Left lobe of liver (tissue), 2 donors: ENCODE measurements at places on chromosomes 3 and 15. TPM values are rescaled to one million over a fixed set of nuclear protein-coding genes. Genes with fewer than 3 reads are reported as not detected.

- DNase-seq = no peak
These were observed 211.5 kb upstream of the TP63 start for GRCh38 chr3:189419683-189420082.

DNA sequence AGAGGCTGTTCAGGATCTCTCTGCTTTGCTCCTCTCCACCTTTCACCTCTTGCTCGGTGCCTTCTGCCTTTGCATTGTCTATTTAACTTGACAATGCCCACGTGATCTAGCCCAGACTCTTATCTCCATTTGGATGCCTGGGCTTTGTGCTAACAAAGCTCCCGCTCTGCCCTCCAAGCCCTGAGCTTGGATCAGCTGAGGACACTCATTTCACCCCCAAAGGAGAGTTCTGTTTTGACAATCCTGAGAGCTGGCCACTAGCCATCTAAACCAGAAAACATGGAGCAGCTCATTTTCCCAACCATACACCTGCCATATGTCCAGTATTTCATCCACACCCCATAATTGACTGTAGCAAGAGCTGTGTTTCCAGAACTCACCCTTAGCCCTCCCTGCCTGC is 12.8 kb downstream of the GPR176 start:
- DNase-seq = no peak

The KBTBD8 gene
- total RNA-seq = 1.5 TPM

GRCh38 chr3:74267588-74268184 is 346.8 kb downstream of the CNTN3 start:
- no peak for DNase-seq

GRCh38 chr3:42672515-42672914 is 12.8 kb upstream of the KLHL40 start:
- DNase-seq = no peak
